GM23338 (cell line): ENCODE measurements at places on chromosomes 1 and 21. TPM values are rescaled to one million over a fixed set of nuclear protein-coding genes. Genes with fewer than 3 reads are reported as not detected.

GRCh38 chr1:190849346-190849745 is 371.7 kb upstream of the BRINP3 start:
- DNase-seq: no peak

GRCh38 chr1:207745285-207745684 is 6.6 kb upstream of the CD46 start:
- no peak for DNase-seq

DNA sequence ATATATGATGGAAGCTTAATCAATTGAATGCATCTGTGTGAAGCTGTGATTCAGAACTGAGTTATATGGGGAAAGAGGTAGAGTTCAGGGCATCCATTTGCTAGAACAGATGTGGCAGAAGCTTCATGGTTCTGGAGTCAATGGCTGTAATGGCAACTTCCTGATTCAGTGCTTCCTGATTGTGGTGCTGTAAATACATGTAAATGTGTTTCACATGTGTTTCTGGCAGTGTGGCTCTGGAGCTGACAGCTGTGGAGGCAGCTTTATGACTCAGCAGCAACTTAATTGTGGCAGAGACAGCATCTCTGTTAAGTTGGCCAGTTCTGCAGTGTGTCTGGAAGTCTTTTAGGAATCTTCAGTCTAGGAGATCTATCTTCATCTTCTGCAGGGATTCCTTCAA is 226.6 kb upstream of the ZRANB2 start:
- DNase-seq: peak; percentile 14

- no peak for DNase-seq
These were observed 82.8 kb downstream of the DYRK1A start for GRCh38 chr21:37449302-37449937.

DNA sequence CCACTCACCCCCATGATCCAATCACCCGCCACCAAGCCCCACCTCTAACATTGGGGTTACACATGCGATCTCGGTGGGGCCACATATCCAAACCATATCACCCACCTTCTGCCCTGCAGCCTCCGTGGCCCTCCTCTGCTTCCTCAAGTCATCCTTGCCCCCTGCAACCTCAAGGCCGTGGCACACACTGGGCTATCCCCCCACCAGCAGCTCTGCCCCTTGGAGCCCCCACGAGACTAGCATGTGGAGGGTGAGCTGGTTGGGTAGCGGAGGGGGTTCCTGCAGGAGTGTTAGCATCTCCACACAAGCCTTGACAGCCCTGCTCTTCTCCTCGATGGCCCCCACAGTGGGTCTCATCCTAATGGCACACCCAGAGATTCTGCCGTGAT is 100.8 kb downstream of the TOMM20 start:
- DNase-seq: no peak

The GPR153 gene
- 8.8 and 9.0 TPM in 2 replicates for total RNA-seq

GRCh38 chr21:39637197-39637970 is 24.6 kb downstream of the B3GALT5 start:
- DNase-seq: peak; percentile 67

GRCh38 chr1:67236277-67236676 is 70.0 kb downstream of the IL23R start:
- DNase-seq: no peak

- DNase-seq: no peak
These were observed 910 bp downstream of the LCE3A start for GRCh38 chr1:152621993-152622392.

DNA sequence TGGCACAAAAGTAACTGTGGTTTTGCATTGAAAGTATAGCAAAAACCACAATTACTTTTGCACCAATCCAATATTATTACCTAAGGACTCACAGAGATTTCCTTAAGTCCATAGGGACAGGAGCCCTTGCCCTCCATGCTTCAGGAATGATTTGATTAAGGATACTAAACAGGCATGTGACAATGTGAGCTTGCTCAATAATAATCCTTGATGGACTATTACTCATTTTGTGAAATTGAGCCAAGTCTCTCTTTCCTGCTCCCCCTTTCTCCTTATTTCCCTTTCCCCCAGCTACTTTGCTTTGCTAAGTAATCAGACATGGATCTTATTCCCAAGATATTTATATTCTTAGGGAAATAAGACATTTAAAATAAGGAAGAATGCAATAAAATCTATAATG is 21.6 kb upstream of the RGL1 start:
- no peak for DNase-seq

GRCh38 chr1:112713466-112714312 is 1.4 kb downstream of the PPM1J start:
- DNase-seq: peak; percentile 58

DNA sequence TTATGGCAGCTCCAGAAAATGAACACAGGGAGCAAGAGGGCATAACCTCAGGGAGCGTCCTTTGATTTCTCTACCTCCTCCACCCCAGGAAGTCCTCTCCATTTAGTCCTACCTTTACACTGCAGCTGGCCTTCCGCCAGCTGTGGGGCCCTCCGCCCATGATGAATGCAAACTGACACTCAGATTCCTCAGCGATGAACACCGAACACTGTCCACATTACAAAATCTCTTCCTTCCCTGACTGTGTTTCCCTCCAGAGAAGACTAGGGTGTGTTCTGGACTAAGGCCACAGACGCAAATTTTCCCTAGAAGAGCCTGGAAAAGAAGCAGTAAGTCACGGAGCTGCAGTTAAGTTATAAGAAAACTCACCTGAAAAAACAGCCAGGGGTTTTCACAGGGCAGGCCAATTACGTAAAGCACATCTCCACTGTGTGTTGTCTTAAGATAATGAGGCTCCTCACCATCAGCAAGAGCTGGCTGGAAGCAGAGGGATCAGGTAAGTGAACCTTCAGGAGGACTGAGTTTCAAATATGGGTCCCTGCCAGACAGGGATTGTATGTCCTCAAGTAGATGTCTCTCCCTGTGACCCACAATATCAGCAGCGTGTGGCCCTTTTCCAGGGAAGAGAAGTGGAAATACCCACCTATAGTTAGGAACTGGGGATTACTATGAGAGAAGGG is 46.3 kb upstream of the ATP1B1 start:
- no peak for DNase-seq

The RHEX gene
- total RNA-seq: not detected in 2 replicates

DNA sequence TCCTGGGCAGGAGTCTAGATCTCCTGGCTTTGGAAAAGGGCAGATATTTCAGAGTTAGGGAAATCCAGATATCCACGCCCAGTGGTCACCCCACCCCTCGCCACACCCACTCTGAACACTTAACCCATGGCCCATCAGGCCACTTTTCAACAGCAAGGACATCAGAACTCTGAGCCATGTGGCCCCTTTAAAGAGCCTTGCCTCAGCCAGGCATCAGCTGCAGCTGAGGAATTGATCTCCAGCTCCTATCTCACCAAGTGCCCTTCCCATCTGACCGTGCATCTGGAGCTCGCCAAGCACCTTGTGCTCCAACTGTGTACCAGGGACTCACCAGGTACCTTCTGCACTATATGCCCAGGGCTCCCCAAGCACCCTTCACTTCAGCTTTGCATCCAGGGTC is 20.2 kb upstream of the SH2D2A start:
- no peak for DNase-seq

GRCh38 chr1:63575340-63575826 is 17.8 kb upstream of the PGM1 start:
- peak; percentile 44 for DNase-seq

DNA sequence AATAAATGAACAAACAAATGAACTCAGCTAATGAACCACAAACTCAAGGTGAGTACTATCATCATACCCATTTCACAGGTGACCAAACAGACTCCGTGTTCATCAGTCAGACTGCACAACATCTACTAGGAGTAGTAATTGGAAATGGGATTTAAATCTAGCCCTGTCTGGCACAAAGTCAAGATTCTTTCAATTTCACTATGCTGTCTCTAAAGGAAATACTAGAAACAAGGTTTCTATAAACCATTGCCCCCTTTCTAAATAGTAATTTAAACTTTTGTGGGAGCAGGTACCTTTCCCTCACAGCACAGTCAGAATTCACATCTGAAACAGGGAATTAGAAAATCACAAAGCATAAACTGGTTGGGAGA is 160.3 kb downstream of the TGFBR3 start:
- no peak for DNase-seq

DNA sequence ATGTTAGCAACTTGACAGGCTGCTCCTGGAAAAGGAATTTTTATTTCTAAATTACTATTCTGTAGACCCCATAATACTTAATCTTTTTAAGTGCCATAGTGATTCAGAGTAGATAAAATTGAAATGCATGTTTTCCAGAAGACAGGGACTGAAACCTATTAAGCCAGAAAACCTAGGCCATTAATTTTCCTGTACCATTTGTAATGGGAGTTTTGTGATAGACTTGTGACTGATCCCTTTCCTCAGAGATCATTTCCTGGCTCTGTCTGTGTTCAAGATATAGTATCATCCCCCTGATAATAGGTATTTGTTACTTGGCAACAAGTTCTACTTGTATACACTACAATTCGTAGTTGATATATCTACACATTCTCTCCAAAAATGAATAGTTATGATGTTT is 1609.8 kb downstream of the AMY1C start:
- DNase-seq: no peak

DNA sequence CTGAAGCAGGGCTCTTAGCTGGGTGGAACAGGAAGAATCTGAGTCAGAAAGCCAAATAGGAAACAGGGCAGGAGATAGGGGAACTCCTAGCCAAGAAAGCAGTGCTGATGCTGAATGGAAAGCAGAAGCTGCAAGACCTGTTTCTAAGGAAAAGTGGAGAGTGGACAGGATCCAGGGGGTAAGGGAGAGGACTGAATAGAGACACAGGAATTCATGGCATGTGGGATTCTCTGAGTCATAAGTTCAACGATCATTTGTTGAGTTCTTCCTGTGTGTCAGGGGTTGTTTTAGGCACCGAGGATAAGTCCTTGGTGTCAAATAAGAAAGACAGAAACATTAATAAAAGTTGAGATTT is 153.8 kb upstream of the FGGY start:
- peak; percentile 40 for DNase-seq

DNA sequence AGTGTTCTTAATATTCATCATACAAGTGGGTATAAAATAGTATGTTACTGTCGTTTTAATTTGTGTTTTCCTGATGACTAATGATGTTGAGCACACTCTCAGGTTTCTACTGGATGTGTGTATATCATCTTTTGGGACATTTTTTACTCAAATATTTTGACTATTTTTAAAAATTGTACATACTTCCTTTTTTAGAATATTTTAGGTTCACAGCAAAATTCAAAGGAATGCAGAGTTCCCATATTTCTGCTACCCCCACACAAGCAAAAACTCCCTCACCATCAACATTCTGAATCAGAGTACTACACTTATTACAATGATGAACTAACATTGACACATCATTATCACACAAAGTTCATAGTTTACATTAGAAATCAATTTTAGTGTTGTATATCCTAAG is 114.5 kb downstream of the DPYD start:
- no peak for DNase-seq

DNA sequence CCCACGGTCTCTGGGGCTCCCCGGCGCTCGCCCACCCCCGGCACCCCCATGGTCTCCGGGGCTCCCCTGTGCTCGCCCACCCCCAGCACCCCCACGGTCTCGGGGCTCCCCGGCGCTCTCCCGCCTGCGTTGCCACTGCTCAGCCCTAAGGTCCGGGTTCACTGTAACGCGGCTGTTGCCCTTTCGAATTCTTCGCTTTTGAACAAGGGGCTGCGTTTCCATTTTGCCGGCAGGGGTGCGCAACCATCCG is 5.2 kb upstream of the FTCD start:
- DNase-seq: no peak

DNA sequence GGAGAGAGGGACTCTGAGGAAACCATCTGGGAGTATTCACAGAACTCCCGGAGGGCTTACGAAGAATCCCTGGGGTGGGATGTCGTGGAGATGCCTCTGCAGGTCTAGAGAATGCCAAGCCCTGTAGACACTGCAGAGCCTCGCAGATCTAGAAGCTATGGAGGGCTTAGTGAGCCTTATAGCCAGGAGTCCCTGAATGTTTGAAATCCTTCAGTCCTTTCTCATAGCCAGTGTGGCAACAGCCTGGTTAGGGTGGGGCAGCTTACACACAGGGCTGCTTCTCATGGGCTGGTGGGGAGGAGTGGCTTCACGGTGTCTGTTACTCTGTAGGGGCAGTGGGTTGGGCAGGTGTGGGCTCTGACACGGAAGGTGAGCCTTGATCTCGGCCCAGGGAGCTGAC is 44.2 kb upstream of the KDM4A start:
- no peak for DNase-seq

The TTC24 gene
- total RNA-seq: not detected in 2 replicates

GRCh38 chr21:27047283-27047657 is 80.4 kb upstream of the ADAMTS5 start:
- DNase-seq: no peak

DNA sequence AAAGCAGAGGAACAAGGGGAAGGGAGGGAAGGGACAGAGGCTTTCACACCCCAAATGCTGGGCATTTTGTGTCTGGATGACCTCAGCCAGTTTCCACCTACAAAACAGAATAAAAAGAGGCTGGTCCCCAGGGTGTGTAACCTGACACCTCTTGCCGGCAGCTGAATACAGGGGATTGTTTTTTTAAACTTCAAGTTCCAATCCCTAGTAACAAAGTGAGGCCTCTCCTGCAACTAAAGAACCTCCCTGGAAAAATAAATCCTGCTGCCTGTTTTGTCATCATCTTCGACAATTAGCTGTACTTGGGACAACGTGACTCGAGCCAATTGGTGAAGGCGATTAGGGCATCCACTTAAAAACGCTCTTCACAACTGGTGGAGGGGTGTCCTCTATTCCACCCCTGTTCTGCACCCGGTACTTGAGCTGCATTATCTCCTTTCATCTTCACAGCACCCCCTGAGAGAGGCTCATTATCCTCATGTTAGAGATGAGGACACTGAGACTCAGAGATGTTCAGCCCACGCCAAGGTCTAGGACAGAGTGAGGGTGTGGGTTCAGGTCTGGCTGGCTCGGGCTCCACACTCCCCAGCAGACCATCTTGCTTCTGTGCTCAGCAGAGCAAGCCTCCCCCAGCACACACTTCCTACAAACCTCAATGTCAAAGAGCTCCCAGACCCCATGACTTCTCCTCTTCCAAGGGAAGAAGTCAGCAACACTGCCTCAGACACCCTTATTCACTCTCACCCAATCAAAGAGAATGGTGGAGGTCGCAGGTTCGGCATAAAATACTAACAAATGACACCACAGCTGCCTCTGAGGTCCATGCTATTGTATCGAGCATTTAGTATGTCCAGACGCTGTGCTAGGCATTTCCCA is 15.2 kb downstream of the ITPKB start:
- DNase-seq: peak; percentile 86

GRCh38 chr1:166145499-166145898 is 21.3 kb downstream of the FAM78B start:
- DNase-seq: no peak

DNA sequence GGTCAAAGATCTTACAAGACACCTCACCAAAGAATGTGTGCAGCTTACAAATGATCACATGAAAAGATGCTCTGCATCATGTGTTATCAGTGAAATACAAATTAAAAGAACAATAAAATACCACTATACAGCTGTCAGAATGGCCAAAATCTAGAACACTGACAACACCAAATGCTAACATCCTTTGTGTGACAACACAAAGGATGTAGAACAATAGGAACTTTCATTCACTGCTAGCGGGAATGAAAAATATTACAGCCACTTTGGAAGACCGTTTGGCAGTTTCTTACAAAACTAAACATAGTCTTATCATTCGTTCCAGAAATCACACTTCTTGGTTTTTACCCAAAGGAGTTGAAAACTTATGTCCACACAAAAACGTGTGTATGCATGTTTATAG is 20.6 kb upstream of the SELP start:
- no peak for DNase-seq

The CYP4A22 gene
- not detected in 2 replicates for total RNA-seq

The TPTE gene
- total RNA-seq: not detected in 2 replicates

GRCh38 chr1:10701145-10701544 is 95.3 kb downstream of the CASZ1 start:
- no peak for DNase-seq
